GM04503 (cell line): ENCODE measurements at places on chromosomes 12 and 14.

GRCh38 chr12:92546635-92547348, 156.0 kb upstream of the PLEKHG7 start:
- no peak for DNase-seq

DNA sequence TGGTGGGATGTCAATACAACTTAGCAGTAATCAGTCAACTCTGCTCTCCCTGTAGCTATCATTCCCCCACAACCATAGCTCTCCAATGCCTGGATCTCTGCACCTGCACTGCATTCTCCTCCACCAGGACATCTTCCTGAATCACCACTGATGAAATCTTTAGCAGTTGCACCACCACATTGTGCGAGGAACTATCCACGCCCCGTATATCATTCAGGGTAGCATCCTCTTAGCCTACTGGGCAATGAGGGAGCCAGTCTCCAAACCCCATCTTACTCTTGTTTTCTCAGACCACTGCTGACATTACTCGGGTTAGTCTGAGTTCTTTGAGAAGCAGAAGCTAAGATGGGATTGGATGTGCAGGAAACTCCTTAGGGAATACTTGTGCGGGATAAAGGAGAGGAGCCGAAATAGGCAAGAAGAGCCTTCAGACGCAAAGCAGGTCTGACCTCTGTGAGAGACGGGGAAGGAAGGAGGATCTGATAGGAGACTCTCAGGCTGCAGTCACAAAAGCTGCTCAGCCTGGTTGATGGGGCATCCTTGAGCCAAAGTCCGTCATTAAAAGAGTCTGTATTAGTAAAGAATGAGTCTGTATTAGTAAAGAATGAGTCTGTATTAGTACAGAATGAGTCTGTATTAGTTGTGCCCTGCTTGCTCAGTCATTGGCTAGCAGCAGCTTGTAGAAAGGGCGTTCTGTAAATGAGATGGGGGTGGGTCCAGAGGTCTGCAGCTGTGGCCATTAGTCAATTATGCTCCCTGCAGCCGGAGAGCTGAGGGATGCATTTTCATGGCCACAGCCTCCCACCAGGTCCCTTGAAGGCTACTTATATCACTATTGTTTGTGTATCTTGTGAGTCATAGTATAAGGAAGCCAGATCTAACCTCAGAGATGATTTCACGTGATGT, 49.6 kb upstream of the RASSF3 start:
- DNase-seq, result peak; percentile 63

GRCh38 chr12:22525426-22525825, 18.9 kb downstream of the C2CD5 start:
- DNase-seq, result no peak

DNA sequence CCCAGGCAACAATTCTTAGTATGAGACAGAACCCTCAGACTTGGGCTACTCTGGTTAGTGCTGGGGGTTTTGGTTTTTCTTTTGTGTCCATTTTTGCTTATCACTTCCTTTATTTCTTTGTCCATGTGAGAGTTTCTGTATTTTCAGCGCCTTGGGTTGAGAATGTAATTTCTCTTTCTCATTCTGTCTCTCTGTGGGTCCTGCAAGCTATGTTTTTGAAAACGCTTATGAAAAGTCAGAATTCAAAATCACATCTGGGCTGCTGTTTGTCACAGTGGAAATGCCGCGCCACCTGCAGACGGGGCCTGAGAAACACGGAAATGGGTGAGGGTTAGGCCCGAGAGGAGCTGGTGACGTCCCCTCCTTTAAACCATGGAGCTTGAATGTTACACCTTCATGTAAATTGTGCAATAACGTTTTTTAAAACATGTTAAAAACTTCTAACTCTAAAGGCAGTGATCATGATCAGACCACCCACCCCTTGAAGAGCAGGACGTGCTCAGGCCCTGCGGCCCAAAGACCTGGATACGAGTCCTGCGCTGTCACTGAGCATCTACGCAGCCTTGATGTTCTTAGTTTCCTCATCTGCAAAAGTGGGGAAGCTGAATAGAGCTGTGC, 26.1 kb downstream of the JDP2 start:
- no peak for DNase-seq

- no peak for DNase-seq
Observed at GRCh38 chr12:118017926-118018325, 1.4 kb downstream of the RFC5 start.

DNA sequence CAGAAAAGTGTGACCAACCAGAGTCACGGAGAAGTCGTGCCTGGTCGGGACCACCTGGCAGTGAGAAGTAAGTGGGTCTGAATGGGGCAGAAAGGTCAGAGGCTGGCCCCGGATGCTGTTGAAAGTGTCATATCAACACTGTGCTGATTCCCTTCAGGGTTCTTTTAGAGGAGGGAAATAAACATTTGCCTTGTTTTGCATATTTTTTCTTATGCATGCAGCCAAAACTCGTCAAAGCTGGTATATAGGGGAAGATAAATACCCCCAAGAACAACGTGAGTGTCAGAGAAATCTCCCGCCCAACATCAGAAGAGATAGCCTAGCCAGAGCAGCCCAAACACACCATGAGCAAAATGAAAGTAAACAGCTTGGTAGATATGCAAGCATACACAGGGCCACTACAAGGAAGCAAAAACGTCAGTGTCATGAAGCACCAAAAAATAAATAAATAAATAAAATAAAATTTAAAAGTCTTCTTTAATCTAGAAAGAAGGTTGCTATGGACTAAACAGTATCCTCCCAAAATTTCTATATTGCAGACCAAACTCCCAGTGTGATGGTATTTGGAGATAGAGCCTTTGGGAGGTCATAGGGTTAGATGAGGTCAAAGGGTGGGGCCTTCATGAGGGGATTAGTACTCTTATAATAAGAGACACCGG, 22.1 kb downstream of the EIF5 start:
- DNase-seq, result no peak

DNA sequence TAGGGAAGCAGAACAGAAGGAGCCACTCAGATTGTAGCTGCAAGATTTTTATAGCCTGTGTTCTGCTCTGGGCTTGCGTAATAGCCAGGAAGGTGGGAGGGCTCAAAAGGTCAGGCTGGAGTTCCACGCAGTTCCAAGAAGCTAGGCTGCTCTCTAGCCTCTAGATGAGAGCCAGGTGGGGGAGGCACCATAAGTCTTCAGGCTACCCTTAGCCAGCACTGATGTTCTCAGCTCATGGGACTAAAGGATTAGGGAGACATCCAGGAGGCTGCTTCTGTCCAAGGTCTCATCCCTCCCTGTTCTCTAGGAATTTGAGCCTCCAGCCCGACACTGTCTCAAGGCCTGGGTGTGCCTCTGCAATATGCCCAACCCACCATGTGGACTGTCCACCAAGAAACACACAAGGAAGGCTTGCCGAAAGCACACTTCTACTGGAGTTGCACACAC, 1.7 kb downstream of the LMBR1L start:
- no peak for DNase-seq

- DNase-seq, result no peak
Observed at GRCh38 chr14:53646925-53647324, 309.7 kb downstream of the BMP4 start.

GRCh38 chr14:25537846-25538455, 488.0 kb upstream of the STXBP6 start:
- DNase-seq, result no peak

- peak; percentile 43 for DNase-seq
Observed at GRCh38 chr12:57865084-57865751, 18.7 kb upstream of the CTDSP2 start.

DNA sequence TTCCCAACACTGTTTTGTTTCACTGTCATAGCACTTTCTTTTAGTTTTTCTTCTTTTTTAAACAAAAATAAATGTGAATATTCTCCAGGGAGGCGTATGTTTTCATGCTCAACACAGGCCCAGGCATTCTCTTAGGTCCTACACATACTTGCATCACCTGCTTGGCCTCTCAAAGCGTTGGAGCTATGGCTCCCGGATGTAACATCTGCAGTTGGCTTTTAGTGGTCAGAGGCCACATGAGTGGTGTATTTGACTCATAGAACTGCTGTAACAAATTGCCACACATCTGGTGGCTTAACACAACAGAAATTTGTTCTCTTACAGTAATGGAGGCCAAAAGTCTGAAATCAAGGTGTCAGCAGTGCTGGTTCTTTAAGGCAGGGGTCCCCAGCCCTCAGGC, 44.6 kb upstream of the VRK1 start:
- no peak for DNase-seq

DNA sequence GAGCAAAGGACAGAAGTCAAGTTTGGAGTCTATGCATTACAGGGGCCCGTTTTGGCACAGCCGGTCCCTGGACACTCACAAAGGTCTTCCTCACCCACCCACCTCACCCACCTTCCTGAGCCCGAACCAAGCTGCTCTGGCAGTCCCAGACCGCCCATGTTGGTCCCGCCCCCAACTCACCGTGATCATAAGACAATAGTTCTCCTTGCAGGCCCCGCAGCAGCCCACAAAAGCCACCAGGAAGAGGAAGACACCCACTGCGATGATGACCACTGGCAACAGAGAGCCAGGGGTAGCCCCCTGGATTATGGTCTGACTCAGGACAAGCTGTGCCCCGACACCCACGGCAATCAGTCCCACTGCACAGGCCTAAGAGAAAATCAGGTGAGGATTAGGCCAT, 1.8 kb downstream of the CD63 start:
- no peak for DNase-seq

GRCh38 chr12:118581371-118581770, 205.0 kb downstream of the SUDS3 start:
- DNase-seq, result no peak

GRCh38 chr12:78878459-78878858, 13.9 kb downstream of the SYT1 start:
- DNase-seq, result no peak

DNA sequence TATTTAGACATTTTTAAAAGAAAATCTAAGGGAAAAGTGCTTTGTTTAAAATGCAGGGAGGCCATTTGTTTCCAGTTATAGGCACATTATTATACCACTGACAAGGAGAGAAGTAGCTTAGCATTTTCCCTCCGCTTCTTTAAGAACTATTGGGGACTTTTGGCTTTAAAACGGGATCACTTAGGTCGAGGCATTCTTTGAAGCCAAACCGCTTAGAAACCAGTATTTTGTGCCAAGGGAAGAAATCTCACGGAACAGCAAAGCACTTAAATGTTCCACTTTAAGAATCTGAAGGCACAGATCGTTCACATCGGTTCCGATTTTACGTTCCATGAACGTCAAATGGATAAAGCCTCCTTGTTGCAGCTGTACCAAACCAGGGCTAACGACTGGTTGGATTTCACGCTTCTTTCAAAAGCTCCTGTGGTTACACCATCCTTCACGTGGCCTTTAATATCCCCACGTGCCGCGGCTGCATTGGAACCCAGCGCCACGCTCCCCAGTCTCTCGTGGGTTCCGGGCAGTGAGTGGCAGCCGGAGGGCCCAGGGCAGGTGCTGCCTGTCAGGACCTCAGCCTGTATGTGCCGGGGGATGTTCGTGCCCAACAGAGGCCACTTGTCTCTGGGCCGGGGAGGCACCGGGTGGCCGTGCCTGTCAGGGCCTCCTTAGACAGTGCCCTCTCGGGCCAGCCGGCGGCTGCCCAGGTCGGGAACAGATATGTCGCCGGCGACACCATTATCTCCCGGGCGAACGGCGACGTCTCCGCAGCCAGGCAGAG, 195.4 kb downstream of the KIF26A start:
- no peak for DNase-seq

DNA sequence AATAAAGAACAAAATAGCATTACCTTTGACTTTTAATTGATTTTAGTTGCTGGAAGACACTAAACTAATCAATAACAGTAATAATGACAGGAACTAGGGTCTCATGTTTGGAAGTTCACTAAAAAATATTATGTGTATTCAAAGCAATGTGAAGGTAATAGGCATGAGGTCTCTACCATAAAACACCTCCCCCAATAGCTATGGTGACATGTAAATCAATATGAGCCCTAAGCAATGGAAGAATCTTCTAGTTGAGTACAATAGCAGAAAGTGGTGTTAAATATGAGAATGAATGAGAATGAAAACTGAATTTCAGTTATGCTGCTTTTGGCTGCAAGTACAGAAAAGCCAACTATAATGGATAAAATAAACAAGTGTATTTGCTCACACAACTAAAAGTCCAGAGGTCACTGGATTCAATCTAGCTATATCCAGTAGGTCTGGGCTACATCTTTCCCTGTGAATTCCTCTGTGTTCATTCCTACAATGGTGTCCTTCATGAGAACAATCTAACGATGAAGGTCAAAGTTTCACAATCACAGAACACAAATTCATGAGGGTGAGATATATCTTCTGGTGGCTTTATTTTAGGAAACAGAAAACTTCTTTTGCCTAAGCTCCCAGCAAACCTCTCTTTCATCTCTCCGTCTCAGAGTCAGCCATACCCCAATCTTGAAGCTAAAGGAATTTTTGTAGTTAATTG, 728.0 kb downstream of the FSCB start:
- DNase-seq, result no peak

GRCh38 chr12:111359231-111359913, 9.5 kb downstream of the PHETA1 start:
- no peak for DNase-seq

GRCh38 chr12:43973993-43974392, 138.1 kb downstream of the TMEM117 start:
- DNase-seq, result no peak

DNA sequence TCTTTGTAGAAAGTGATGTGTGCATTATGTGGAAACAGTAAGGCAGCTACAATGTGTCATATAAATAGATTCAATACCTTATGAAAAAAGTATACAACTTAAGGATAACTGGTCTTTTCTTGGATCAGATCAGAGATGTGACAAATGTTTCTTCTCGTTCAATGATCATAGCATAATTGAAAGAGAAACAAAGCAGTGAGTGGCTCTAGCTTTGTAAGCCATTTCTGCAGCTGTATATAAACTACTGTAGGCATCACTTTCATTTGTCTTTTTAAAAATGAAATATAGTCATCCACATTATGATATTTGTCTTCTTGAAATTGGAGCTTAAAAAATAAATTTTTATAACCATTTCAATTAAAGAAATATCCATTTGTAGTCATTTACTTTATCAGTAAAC, 63.8 kb upstream of the LMO3 start:
- DNase-seq, result no peak
